ENCODE measurements at places on chromosomes 5 and 9. TPM values are rescaled to one million over a fixed set of nuclear protein-coding genes. Genes with fewer than 3 reads are reported as not detected.

DNA sequence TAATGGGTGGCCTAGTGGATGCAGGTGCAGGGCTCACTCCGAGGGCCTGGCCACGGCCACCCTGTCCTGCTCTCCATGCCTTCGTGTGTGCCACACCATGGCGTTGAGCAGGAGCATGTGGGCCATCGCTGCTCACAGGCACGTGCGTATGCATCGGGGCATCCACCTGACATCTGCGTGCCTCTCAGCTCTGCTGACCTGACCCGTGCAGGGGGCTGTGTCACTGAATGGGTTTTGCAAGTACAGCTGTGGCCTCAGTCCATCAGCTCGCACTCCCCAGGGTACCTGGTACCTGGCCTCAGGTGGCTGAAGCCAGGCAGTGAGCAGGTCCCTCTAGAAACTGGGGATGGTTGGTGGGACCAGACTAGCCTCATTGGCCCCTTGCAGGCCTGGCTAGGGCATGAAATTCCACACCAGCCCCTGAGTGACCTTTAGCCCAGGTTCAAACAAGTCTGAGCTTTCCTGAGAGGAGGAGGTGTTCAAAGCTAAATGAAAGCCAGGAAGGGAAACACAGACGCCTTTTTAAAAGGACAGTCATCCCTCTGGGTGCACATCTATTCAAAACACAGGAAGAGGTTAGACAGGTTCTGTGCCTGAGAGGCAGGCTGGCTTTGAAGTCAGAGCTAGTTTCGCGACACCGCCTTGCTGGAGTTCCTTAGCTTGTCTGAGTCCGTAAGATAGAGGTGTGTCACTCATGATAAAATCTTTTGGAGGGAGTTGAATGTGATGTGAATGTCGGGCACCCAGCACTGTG is 74.0 kb downstream of the MACROH2A1 start:
- no peak for DNase-seq

DNA sequence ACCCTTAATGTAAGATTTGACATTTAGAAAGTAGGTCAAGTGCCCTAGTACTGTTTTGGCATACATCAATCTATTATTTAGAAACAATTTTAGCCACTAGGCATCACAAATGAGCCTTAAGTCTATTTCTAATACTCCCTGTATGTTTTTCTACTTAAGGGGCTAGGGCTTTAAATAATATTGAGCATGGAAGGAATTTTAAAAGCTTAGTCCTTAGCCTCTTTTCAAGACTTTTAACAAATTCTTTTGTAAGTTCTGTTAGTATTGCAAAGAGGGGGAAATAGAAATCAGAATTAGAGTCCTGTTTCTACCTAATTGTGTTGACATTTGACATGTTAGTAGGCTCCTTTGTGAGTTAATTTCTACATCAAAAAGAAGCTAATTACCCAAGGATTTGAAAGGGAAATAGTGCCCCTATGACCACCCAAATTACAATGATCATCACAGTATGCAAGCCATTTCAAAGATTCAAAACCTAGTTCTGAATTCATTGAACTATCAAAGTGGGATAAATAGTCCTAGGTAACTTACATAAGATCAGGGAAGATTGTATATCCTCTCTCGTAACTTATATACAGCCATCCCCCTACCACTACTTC is 647.8 kb upstream of the ACO1 start:
- DNase-seq, result no peak

GRCh38 chr5:131289738-131290137 is 25.9 kb downstream of the CDC42SE2 start:
- DNase-seq, result no peak

Gene EPB41L4A
- total RNA-seq, result 17.8 TPM
